Bronchial smooth muscle cell (primary cell): ENCODE measurements at places on chromosomes 6 and 20. TPM values are rescaled to one million over a fixed set of nuclear protein-coding genes. Genes with fewer than 3 reads are reported as not detected.

NKX2-4 gene
- total RNA-seq = not detected in 2 replicates

FUT9 gene
- total RNA-seq = not detected in 2 replicates

BFSP1 gene
- total RNA-seq = 2.3 and 3.5 TPM in 2 replicates

CHMP4B gene
- 39.4 and 54.7 TPM in 2 replicates for total RNA-seq

ADGRF4 gene
- under 0.01 TPM in 1 of 2 replicates, not detected in the other for total RNA-seq

C20orf144 gene
- total RNA-seq = under 0.01 and 0.16 TPM in 2 replicates

SLC26A8 gene
- under 0.01 TPM in 1 of 2 replicates, not detected in the other for total RNA-seq

TMEM217 gene
- total RNA-seq = 1.3 and 2.0 TPM in 2 replicates

ANKRD66 gene
- total RNA-seq = not detected in 2 replicates

CNKSR3 gene
- total RNA-seq = 3.0 and 3.6 TPM in 2 replicates

GID8 gene
- total RNA-seq = 30.6 and 31.3 TPM in 2 replicates

PGC gene
- not detected in 2 replicates for total RNA-seq

GSTA3 gene
- total RNA-seq = 0.17 TPM in 1 of 2 replicates, not detected in the other

BPIFB2 gene
- total RNA-seq = not detected in 2 replicates

TBP gene
- 7.6 and 8.0 TPM in 2 replicates for total RNA-seq

BCL2L1 gene
- 38.6 and 39.2 TPM in 2 replicates for total RNA-seq

SLC44A4 gene
- 0.52 TPM in 1 of 2 replicates, not detected in the other for total RNA-seq

DEFB125 gene
- total RNA-seq = not detected in 2 replicates

GFRAL gene
- not detected in 2 replicates for total RNA-seq

KCNQ2 gene
- total RNA-seq = not detected in 2 replicates

OR2J3 gene
- not detected in 2 replicates for total RNA-seq

PMEPA1 gene
- total RNA-seq = 0.63 and 0.94 TPM in 2 replicates

STMND1 gene
- total RNA-seq = not detected in 2 replicates

PARD6B gene
- total RNA-seq = 0.26 and 0.47 TPM in 2 replicates

HTR1B gene
- total RNA-seq = not detected in 2 replicates
